ENCODE measurements at places on chromosomes 2 and 18.

GRCh38 chr2:227577555-227577954 lies 21.1 kb upstream of the SCYGR2 start:
- DNase-seq: no peak

- DNase-seq: peak; percentile 20
Measured at GRCh38 chr2:30421604-30422443, 25.2 kb upstream of the LCLAT1 start.

- no peak for DNase-seq
Measured at GRCh38 chr2:232835687-232836208, 34.3 kb upstream of the SNORC start.

DNA sequence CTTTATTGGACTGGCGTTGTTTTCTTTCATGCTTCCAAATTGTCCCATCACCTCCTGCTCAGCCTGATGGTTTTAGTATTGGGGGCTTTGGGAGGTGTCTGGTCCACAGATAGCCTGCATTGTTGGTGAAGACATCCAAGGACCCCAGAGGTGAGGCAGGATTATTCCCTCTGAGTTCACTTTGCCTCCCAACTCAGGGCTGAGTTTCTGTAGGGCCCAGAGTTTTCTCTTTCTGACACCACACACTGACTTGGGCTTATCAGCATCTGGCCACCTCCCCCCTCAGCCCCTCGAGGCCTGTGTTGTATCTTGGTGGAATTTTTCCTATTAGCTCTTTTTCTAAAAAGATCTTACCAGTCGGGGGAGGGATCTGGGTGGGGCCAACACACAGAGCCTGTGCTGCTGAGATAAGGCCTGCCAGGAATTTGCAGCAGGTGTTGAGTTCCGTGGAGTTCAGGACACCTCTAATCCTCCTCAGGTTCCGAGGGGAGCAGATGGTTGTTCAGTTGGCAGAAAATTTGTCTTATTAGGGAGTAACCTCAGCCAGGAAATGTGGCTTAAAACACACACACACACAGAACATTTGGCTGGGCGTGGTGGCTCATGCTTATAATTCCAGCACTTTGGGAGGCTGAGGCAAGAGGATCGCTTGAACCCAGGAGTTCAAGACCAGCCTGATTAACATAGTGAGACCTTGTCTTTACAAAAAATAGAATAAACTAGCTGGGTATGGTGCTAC lies 7.3 kb downstream of the EMILIN2 start:
- no peak for DNase-seq

DNA sequence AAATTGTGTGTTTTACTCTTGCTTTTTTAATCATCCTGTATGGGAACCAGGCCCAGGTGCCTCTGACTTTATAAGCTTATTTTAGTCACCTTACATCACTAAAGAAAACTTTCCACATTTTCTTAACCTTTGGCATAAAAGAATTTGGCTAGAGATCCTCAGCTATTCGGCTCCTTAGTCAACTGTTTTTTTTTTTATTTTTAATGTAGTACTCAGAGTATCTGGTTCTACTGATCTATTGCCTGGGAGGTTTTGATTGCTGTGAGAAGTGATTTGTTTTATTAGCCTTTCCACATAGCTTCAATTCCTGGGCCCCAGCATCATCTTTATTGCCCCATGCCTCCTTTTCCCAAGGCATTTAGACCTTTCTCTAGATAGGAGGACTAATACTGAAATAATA lies 121.0 kb downstream of the MYO1B start:
- DNase-seq: no peak

DNA sequence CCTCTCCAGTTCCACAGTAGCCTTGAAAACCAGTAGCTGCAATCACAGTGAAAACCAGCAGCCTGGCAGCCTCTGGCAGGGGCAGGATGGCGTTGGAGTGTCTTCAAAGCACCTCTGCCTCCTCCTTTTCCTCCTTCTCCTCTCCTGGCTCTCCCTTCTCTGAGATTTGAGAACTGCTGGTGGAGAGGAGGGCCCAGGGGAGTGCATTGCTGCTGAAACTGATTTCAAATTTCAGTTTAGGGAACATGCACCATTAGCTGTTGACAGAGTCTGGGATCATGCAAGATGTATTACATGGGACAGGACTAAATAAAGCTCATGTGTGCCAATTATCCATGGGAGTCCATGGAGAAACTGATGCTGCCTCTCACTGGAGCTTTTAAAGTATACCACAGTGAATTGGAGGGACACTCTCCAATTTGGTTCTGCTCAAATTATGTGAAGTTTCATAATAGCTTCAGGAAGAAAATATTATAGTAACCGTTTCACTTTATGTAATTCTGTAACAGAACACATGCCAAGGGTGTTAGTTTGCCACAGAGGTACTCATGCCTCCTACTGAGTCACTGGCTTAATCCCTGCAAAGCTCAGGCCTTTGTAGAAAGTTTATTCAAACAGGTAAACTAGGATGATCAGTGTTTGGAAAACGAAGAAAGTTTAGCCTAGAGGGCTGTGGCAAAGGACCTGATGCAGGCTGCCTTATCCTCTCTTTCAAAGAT lies 146.1 kb downstream of the PRPF40A start:
- no peak for DNase-seq

DNA sequence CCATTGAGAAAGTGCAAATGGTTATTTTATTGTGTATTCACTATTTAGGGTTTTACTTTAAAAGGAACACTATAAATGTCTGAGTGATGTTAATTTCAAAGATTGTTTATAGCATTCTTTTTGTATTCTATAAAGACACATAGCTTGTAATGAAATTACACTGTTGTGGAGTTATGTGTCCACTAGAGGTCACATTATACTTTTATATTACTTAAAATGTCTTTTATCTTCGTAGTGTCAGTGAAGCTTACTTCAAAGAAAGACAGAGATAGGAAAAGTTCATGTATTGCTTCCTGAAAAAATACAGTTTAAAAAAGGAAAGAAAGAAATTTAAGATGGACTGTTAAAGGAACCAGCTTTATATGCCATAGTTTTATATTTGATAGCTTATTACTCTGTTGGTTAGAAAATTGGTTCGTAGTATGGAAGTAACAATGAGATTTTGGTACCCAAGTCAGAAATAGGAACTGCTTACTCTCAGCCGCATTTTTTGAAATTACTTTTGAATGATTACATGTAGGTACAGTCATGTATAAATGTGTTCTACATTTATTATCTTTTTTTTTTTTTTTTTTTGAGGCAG lies 20.5 kb downstream of the APLF start:
- no peak for DNase-seq

GRCh38 chr2:236282406-236282805 lies 18.2 kb upstream of the ASB18 start:
- no peak for DNase-seq

DNA sequence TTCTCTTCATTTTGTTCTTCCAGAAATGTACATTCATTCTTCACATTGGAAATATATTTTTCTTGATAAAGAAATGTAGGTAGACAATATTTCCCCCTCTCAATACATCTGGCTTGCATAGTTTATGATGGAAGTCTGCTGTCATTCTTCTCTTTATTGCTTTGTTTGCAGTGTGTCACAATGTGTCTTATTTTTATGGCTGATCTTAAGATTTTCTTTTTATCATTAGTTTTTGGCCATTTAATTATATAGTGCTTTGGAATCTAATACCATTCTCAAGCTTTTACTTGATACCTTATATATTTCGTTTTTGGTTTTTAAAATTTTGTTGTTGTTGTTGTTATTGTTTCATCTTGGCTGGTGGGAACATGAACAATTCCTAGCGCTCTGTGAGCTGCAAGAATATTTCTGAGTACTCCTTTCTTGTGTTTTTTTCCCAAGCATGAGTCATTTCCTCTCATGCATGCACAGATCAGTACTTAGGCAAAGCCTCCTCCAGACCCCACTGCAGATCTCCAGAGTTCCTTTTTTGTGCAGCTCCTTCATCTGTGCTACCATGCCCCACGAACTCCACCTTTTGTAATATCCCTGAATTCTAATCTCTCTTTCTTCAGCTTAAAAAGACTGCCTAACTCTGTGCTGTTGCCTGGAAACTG lies 13.7 kb upstream of the MMADHC start:
- no peak for DNase-seq

DNA sequence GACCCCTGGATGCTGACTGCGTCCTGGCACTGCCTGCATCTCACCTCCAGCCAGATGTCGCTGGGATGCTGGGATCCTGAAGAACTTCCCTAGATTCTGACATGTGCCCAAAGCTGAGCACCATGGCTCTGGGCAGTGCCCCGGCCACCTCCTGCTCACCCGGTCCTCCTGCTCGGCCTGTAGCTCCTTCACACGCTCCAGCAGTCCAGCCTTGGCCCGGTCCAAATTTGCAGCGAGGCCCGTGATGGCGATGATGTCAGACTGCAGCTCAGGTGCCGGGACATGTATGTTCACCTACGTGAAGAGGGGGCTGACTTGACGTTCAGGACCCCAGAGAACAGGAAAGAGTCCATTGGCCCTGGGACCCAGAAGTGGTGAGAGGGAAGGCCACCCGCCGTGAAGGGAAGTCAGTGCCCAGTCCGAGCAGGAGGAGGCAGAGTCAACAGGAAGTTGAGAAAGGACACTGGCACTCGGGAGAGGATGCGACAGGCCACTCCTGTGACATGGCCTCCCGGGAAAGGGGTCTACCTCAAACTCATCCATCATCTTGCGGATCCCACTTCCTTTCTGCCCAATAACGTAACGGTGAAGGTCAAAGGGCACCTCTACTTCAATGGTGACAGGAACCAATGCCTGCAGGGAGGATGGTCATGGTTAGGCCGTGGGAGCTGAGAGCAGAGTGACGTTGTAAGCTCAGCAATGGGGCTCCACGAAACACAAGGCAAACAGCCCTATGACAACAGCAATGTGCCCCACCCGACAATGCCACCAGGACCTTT lies 46.7 kb downstream of the ANO7 start:
- DNase-seq: no peak

DNA sequence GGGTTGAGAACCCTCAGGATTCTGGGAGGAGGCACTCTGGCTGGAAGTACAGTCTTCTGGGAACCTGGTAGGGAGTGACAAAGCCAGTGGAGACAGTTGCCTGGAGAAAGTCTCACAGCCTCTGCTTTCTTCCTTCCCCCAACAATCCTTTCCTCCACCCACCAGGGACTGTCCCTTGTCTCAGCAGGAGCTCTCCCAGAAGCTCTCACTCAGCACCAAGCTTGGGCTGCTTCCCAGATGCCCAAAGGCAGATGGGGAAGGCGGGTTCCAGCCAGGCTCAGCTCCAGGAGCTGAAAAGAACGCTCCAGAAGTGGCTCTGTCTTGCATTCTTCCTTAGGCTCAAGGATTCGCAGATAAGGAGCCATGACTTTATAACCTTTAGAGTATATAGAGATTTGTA lies 7.6 kb upstream of the NAGK start:
- no peak for DNase-seq

- no peak for DNase-seq
Measured at GRCh38 chr18:10077986-10078385, 164.2 kb downstream of the VAPA start.

GRCh38 chr2:12861344-12861930 lies 144.7 kb downstream of the TRIB2 start:
- no peak for DNase-seq

GRCh38 chr18:23494992-23495391 lies 8.3 kb upstream of the RMC1 start:
- no peak for DNase-seq

GRCh38 chr2:10030311-10030736 lies 13.0 kb upstream of the KLF11 start:
- no peak for DNase-seq

DNA sequence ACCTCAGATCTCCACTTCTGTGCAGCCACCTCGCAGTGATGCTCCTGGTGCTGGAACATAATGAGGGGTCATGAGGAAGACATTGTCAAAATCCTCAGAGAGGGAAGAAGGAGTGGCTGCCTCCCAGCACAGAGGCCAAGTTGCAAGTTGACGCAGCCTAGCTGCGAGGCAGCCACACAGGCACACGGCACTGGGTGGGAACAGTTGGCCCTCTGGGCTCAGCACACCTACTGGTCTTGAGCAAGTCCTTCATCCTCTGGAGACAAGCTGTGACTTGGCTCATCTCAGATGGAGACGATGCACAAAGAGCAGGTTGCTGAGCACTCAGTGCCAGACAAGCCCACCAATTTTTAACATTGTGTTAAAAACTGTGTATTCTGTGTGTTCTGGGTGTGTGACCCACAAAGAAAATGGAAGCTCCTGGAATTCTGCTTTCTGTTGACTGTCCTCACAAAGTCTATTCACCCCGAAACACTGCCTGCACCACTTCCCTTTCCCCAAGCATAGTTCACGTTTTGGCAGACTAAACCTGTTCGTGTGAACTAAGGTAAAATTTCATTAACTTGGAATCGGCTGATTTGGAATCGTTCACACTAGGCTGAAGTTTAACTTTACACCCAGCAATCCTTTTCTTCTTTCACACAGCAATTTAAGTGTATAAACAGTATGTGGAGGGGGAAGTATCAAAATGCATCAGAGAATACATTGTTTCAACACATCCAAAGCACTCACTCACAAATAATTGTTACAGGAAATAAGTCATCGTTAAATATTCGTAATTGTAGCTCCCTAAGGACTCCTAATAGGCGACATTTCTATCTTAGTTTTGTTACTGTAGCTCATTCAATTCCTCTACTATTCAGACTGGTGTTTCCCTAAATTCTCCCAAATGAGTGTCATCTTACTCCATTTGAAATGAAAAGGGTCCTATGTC lies 266.6 kb upstream of the ID2 start:
- no peak for DNase-seq

DNA sequence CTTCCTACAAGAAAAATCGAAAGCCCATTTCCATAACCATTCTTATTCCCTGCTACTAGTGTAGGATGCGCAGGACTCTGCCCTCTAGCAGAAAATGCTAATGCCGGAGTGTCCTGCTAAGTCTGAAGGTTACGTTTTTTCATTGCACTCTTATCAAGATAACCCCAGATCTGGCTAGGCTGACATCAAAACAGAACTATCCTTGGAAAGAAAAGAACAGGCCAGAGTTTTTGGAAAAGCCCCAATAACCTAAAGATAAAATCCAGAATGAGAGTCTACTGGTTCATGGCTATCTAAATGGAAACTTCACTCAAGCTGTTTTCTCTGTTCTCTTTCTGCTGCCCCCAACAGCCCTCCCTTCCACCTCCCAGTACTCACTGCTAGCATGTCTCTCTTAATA lies 913 bp downstream of the RNF152 start:
- no peak for DNase-seq

GRCh38 chr18:23921716-23922285 lies 92.8 kb upstream of the TTC39C start:
- DNase-seq: no peak

GRCh38 chr18:72833471-72833870 lies 34.3 kb downstream of the NETO1 start:
- DNase-seq: no peak
